IPS DF 19.7 (cell line): ENCODE measurements at places on chromosomes 11 and 22.

DNA sequence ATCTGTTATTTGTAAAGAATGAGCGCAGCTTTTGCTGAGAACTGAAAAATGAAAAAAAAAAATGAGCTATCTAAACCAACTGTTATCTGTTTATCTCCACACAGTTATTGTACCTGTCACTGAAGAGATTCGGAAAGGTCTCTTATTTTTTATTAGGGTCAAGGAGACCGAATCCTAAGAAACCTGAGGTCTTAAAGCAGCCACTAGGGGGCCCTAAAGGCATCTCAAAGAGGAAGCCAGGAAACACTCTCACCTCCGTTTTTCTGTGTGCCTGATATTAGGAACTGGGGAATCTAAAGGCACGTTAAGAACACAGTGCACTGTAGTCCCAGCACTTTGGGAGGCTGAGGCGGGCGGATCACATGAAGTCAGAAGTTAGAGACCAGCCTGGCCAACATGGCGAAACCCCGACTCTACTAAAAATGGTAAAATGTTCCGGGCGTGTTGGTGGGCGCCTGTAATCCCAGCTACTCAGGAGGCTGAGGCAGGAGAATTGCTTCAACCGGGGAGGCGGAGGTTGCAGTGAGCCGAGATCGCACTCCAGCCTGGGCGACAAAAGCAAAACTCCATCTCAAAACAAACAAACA lies 3.5 kb upstream of the LARGE1 start:
- DNase-seq, result no peak

DNA sequence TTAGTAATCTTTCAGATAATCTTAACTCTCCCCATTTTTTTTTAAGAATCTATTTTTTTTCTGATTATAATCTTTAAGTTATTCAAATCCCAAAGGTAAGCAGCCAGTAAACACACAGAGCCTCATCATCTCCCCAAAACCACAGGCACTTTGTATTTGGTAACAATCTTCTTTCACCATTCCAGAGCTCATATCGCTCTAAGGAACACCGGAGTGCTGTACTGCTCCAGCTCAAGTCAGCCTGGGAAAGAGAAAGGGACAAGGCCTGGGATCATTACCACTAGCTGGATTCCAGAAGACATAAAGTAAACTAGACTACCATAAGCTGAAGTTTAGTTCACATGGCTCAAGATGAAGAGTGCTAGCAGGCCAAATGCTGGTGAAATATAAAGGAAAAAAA lies 73.0 kb upstream of the APOA1 start:
- DNase-seq, result no peak

DNA sequence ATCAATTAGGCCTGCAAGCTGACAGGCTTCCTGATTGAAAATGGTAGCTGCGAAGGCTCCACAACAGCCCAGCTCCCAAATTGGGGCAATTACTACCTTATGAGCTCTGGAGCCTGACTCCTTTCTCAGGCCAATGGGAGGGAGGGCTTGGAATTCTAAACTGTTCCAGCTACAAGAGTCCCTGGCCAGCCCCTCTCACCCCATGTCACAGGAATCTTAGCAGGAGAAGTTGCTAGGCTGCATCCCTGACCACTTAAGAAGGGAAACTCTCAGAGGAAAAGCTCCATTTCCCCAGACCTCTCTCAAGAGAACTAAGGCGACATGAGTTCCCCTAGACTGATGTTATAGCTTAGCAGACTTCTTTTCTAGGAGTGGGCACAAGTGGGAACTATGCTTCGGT lies 4.9 kb downstream of the LRP4 start:
- DNase-seq, result no peak

- no peak for DNase-seq
Observed at GRCh38 chr11:803770-804598, 1.0 kb downstream of the PIDD1 start.

GRCh38 chr11:77171885-77172665 lies 44.0 kb downstream of the MYO7A start:
- peak; percentile 50 for DNase-seq

DNA sequence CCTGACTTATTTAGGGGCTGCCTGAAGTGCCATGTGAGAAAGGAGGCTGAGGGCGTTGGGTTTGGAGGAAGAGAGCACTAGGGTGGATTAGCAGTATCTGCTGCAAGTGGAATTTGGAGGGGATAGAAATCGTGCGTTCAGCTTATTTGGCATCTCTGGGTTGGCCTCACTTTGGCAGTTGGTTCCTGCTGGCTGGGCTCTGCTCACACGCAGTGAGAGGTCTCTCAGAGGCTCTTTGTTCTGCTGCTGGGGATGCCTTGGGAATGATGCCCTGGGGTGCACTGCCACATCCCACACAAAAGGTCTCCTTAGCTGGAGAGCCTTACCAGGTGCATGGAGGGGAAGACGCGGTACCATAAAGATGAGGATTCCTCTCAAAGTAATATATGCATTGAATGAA lies 17.7 kb upstream of the MICAL2 start:
- DNase-seq, result no peak

DNA sequence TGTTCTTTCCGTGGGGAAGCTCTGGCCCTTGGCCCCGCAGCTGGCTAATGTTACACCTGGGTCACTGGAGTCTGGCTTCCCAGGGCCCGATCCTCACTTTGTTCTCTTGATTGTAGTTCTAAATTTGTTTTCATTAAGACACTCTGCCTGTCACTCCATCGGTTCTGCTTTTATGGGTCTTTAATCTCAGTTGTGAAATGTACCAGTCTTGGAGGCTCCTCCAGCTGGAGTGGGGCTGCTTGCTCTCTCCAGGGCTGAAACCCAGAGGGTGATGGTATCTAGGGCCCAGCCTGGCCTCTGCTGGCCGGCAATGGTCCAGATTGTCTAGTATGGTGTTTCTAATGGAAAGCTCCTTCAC lies 352.9 kb downstream of the TENM4 start:
- no peak for DNase-seq

DNA sequence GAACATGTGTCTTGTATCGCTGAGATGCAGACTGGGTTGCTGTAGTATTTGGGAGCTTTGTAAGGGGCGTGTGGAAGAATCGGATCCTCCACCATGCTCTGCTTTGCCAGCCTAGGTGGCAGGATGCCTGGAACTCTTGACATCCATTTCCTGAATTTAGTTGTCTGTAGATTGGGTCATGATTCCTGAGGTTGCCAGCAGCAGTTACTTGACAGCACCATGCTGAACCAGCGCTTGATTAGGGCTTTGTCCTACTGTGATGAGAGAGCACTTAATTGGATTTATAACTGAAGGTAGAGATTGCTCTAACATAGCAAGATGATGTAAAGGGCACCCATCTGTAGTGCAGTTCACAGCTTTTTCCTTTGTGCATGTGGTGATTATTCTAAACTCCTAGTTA lies 75.6 kb upstream of the HORMAD2 start:
- no peak for DNase-seq

DNA sequence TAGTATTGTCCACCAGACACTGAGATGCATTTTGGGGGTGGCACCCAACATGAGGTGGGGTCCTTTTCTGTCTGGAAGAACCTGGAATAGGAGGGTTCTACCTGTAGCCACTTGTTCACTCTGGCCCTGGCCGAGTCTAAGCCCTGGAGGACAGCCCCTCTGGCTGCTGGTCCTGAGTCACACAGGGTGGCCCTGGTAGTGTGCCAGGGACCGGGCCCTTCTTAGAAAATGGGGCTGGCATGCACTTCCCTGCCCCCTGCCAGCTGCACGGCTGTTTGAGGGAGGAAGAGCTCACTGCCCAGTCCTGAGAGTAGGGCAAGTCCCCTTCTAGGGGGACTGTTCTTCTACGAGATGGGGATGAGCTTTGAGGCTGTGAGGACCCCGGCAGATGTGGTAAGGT lies 2.2 kb downstream of the PLCB3 start:
- no peak for DNase-seq

GRCh38 chr11:94183886-94184264 lies 55.2 kb downstream of the PANX1 start:
- peak; percentile 48 for DNase-seq

GRCh38 chr22:26837784-26838470 lies 180.5 kb downstream of the MIAT start:
- no peak for DNase-seq

- no peak for DNase-seq
Observed at GRCh38 chr22:31812977-31813605, 59.3 kb downstream of the DEPDC5 start.
